ENCODE measurements at places on chromosomes 16 and 17. TPM values are rescaled to one million over a fixed set of nuclear protein-coding genes. Genes with fewer than 3 reads are reported as not detected.

- no peak for DNase-seq
Measured at GRCh38 chr17:61459142-61459809, 7.1 kb downstream of the TBX4 start.

CD7 gene
- total RNA-seq = 1.4 TPM

SLC52A1 gene
- 1.5 TPM for total RNA-seq

IGSF6 gene
- total RNA-seq = not detected

DNA sequence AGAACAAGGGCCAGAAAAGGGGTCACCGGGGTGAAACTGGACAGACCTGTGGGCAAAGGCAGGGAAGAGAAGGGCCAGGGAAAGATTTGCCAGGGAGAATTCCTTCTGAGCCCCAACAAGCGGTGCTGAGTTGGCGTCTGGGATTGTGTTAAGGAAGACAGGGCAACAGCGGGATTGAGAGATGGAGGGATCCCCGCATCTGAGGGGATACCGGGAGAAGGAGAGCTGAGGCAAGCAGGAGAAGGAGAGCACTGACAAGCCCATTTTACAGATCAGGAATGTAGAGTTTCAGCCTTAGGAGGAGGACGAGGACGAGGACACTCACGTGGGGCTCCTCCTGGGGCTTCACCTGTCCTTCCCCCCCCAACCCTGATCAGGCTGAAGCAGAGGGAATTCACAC is 998 bp upstream of the ABCC3 start:
- no peak for DNase-seq

DNA sequence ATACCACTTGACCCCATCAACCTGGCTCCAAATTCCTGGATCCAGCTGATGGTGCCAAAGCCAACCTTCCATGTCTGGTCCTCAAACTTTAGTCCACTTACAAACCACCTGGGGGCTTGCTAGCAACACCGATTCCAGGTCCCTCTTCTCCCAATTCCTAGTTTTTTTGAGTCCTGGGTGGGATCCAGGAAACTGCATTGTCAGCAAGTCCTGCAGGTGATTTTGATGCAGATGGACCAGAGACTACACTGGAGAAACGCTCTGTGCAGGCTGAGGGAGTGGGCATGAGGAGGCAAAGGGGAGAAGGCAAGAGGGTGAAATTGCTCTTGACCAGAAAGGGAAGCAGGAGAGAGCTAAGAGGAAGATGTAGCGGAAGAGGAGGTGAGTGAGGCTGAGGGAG is 21.0 kb upstream of the NOS2 start:
- DNase-seq = no peak

All from type B pancreatic cell (in vitro differentiated cells).